Inflammatory macrophage treated with lipopolysaccharide for 4 hours (primary cell): ENCODE measurements at places on chromosomes 2 and 18.

DNA sequence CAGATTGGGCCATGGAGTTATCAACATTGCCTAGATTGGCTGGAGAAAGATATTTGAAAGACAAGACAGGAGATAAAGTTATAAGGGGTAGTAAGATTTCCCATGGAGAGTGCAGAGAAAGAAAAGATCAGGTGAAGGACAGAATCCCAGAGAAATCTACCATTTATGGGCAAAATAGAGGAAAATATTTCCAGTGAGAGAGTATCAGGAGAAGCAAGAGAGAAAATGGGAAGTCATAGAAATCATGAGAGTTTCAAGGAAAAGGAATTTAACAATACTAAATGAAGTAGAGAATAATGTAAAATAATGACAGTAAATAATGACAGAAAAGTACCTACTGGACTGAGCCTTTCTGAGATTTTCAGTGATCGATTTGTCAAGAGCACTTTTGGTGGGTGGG is 447.6 kb upstream of the CHST9 start:
- DNase-seq = no peak

- no peak for DNase-seq
Observed at GRCh38 chr2:134143568-134143967, 110.3 kb upstream of the MGAT5 start.

- no peak for DNase-seq
Observed at GRCh38 chr18:10002280-10002679, 88.5 kb downstream of the VAPA start.

DNA sequence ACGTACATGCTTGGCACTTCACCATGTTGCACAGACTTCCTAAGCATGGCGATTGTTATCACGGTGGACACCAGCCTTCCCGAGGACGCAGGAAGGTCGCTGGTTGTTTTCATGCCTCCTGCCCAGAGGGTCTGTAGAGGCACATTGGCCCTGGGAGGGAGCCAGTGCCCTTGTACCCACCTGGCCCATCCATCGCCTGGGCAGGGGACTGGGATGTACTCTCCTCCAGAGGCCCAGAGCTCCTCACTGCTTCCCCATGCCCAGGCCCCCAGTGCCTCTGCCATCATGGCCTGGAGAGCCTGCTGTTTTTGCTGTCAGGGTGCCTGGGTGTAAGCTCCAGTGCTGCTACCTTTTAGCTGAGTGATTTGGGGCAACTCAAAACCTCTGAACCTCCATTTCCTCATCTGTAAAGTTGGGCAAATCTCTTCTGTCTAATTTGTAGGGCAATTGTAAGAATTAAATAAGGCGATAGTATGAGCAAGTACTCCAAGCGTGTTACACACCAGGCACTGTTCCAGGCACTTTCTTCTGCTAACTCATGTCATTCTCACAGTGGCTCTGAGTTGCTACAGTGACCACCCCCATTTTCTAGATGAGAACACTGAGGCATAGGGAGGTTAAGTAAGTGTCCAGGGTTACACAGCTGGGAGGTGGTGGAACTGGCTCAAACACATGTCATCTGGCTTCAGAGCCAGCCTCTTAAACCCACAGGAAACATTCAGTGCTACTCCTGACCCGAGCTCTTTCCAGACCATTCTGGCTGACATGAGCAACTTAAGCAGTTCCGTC is 45.3 kb downstream of the GREB1 start:
- no peak for DNase-seq

DNA sequence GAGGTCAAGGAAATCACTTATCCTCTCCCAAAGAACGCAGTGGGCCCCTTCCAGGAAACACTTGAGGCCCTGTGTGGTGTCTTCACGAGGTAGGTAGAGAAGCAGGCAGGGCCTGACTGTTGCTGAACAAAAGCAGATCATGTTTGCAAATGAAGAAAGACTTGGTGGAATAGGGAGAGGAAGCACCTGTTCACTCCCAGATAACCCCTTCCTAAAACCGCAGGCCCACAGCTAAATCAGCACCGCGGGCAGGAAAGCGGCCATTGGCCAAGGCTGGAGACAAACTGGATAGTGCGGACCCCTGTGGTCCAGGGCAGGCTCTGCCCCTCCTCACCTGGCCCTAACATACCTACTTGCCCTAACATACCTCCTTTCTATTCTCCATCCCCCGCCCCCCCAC is 64.9 kb upstream of the KLHL29 start:
- DNase-seq = no peak

DNA sequence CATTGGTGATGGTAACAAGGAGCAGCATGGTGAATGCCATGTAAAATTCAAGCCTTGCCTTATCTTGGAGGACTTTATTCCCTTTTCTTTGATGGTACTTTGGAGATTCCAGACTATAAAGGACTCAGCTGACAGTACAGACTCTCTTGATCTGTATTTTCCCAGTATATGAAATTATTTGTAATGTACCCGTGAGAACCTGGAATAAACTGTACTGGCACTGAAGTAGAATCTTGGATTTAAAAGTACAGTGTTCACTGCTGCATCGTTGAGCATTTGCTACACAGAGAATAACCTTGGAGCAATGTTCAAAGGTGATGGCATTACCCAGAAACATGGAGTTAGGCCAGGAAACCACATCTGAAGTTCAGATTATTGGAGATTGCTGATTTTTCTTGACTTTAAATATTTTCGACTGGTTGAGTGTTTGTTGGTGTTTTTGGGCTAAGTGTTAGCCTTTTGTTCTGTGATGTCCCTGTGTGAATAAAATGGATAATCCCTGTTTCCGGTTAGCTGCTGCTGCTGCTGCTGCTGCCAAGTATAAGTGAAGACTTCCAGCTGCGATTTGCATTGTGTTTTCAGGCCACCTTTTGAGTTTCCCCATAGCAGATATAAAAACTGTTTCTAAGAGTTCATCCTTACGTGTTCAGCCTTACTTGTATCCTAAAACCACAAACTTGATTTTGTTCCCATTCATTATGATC is 122.0 kb downstream of the SPTBN1 start:
- no peak for DNase-seq

GRCh38 chr18:59143441-59143840 is 3.8 kb downstream of the SEC11C start:
- no peak for DNase-seq

DNA sequence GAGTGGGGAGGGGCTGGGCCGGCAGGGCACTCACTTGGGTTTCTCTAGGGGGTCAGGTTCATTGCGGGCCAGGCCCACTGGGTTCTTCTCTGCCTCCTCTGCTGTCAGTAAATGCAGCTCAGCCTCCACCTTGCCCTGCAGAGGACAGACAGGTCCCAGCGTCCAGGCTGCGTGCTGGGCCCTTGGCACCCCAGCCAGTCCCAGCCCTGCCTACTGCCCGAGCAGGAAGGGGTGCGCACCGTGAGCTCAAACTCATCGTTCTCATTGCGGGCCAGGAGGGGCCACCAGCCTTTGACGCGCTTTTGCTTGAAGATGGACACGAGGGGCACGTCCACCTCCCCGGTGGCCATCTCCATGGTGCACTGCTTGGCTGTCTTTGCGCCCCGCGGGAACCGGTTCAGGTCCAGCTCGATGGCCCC is 17.3 kb downstream of the OTOF start:
- DNase-seq = no peak

GRCh38 chr18:75324686-75325257 is 102.7 kb downstream of the SMIM21 start:
- no peak for DNase-seq

GRCh38 chr18:37741032-37741623 is 175.5 kb upstream of the CELF4 start:
- no peak for DNase-seq

DNA sequence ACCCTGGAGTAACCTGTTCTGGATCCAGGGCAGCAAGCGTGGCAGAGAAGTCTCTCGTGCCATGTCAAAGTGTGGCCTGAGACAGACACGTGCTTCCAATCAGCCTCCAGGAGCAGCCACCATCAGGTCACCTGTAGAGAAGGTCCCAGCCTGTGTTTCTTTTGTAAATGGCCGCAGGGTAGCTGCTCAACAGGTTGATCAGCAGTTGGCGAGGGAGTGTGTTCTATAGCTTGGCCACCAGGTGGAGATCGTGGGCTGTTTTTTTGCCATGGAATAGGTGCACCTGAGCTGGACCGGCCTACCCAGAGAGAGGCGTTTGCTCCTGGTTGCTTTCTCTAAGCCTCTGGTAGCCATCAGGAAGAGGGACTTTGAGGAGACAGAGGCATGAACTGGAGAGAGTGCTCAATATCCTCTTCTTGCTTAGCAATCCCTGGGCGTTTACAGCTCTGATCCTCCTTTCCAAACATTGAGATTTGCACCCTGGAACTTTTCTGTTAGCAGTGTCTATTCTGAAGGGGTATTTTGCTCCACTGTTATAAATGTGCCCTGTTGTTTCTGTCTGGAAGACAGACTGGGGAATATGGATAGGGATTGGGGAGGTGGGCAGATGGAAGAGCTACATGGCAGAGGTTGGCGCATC is 34.2 kb upstream of the EN1 start:
- peak; percentile 54 for DNase-seq

GRCh38 chr2:96318723-96319122 is 6.4 kb upstream of the ITPRIPL1 start:
- DNase-seq = no peak

DNA sequence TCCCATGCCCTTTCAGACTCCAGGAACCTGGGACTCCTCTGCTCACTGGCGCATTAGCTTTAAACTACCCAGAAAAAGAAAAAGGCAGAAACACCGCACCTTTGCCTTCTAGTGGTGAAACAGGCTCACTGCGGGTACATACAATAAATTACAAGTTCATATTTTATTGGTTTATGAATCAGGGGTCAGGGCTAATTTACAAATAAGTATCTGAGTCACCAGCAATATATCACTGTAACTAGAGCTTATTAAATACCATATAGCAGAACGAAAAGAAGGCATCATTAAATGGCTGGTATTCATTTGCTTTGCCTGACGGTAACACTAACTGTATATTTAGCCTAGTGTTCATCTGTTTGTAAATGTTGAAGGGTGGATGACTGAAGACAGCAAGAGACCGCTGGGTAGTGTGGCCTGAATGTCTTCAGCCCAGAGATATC is 26.9 kb upstream of the DTNB start:
- peak; percentile 28 for DNase-seq

- DNase-seq = no peak
Observed at GRCh38 chr2:72828840-72829507, 3.1 kb upstream of the EXOC6B start.

DNA sequence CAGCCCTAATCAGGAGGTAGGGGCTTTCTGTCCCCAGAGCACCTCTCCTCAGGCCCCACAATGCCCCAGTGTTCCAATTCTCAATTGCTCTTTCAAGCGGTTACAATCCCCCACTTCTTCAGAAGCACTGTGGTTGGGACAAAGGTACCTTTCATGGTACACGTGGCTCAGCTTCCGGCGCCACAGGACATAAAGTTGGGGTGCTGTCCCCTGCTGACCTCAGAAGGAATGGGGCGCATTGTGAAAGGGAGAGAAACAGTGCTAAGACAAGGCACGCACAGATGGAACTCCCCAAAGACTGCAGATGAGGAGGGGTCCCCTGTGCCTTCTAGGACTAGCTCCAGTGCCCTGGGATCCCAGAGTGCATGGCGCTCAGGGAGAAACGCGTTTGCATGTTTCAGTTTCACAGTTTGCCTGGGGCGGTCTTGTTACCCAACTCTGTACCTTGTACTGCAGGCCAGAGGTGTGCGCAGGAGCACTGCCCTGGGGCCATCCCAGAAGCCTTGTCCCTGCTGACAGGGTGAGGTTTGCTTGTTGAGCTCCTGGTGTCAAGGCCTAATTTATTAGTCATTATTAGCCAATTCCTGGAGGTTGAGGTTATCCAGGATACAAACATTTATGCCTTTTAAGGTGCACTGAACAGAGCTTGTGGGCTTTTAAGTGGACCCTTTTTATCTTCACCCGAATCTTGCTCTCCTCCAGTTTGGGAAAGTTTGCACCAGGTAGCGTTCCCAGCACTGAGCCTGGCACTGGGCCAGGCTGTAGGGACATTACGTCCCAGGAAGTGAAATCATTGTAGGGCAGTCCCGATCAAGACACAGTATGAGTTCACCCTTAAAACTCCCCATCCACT is 7.6 kb downstream of the CNDP1 start:
- DNase-seq = no peak

- DNase-seq = no peak
Observed at GRCh38 chr2:108330979-108331378, 42.3 kb downstream of the SULT1C2 start.

DNA sequence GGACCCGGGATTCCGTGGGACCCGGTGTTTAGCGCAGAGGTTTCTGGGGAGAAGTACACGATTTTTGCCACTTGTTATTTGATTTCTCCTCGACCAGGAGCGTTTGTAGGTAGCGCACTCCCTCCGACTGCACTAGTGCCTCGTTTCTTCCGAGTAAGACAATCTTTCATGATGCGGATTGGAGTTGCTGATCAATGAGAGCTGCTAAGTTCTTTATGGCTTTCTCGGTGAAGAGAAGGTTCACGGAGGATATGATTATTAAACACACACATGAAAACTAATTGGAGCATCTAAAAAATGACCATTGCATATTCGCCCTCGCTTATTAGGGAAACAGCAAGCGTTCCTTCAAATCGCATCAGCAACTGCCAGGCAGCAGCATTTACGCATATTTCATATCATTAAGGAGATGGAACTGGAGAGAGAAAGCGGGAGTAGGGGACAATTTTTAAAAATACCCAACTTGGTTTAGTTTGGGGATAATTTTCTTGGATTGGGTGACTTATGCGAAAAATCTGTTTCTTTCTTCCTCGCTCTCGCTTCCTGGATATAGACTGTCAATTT is 616 bp downstream of the EML6 start:
- no peak for DNase-seq

DNA sequence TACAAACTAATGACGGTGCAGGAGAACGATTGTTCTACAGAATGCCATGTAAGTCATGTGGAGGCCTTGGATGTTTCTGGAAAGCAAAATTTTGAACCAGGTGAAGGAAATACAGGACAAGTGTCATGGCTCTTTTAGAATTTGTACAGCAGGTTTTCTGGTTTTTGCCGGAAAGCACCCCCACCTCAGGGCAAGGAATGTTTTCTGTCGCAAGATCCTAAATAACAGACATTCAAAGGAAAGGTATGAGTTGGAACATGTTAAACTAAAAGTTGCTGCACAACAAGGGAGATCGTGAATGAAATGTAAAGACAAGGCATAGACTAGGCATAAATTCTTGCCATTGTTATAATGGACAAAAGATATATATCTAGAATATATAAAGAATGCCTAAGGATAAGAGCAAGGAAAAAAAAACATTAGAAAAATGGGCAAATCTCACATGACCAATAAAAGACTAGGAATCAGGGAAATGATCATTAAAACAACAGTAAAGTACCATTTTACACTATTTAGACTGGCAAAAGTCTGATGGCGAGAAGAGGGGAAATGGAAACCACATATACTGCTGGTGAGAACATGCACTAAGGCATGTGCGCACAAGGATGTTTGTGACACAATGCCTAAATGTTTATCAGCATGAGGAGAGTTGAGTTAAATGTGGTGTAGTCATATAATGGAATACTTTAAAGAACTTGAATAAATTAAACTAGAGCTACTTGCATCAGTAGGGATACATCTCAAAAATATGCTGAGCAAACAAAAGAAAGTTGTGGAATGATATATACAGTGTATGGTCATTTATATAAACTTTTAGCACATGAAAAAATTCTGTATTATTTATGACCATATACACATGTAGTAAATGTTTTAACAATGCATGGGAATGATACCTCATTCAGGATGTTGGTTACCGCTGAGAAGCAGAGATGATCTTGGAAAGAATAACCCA is 127.0 kb downstream of the EML6 start:
- DNase-seq = no peak

GRCh38 chr2:191226196-191226595 is 19.0 kb upstream of the MYO1B start:
- DNase-seq = no peak

- DNase-seq = no peak
Observed at GRCh38 chr2:40653829-40654228, 201.9 kb upstream of the SLC8A1 start.
